Pulmonary artery endothelial cell (primary cell): ENCODE measurements at places on chromosomes 5 and 9.

- no peak for DNase-seq
Measured at GRCh38 chr5:65961633-65962032, 35.3 kb downstream of the ERBIN start.

GRCh38 chr5:19047277-19047676, 940.7 kb downstream of the CDH18 start:
- no peak for DNase-seq

- DNase-seq: no peak
Measured at GRCh38 chr9:135020481-135021392, 66.7 kb upstream of the OLFM1 start.

DNA sequence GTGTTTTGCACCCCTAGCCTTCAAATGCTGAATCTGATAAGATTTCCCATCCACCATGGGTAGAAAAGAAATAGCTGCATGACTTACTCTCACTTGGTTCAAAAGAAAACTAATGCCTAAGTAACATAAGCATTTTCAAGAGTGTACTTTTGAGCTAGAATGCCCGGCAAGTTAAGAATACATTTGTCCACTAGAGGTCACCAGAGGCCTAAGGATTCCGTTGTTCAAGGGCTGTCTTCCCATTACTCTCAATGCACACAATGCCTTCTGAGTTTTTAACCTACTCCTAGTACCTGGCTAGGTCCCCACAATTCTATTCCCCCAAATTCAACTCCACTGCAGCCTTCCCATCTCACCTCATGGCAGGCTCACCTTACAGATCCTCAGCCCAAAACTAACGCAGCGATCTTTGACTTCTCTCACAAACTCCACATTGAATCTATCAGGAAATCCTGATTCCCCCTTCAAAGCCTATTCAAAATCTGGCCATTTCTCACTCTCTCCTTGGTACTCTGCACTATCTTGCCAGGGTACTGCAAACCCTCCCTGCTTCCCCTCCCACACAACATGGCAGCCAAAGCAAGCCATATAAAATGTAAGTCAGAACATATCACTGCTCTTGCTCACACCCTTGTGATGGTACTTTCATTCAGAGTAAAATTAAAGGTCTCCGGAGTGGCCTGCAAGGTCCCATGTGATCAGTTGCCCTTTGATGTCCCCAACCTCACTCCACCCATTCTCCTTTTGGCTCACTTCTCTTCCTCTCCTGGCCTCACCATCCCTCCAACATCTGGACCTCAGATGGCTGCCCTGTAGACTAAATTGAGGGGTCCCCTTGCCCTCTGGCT, 13.4 kb downstream of the OXCT1 start:
- peak; percentile 46 for DNase-seq

GRCh38 chr5:179773686-179774040, 20.1 kb upstream of the LTC4S start:
- no peak for DNase-seq

GRCh38 chr9:121849554-121849953, 198.1 kb downstream of the DAB2IP start:
- no peak for DNase-seq

DNA sequence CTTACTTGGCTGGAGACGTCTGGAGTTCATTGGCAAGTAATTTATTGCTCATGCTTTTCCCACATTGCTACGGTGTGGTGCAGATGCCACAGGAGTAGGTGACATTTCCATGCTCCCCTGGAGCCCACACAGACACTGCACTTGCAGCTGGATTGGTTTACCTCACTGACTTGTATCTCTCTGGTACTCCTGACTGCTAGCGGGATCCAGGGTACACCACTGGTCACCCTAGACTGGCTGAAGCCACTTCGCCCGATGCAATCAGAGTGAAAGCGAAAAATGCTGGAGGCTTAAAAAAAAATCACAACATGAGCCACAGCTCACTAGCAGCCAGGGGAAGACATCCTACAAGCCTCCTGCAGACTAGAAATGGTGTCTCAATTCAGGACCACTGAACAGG, 32.6 kb upstream of the SLIT3 start:
- no peak for DNase-seq

- no peak for DNase-seq
Measured at GRCh38 chr5:6704361-6704851, 8.8 kb upstream of the TENT4A start.

DNA sequence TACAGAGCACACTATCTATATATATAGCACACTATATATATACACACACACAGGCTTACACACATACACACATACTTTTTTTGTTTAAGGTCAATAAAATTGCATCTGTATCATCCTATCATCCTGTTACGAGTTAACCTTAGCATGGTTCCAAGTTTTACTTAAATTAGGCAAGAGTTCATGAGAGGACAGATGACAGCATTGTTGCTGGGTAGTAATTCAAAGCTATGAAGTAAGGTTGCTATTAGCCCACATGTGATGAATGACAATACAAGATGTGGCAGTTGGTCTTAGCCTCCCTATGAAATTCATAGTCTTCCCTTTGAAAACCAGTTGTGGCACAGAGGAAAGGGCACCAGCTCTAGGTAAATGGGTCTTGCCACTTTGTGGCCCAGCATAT, 438.1 kb downstream of the ACTL7B start:
- no peak for DNase-seq

- DNase-seq: no peak
Measured at GRCh38 chr5:131195696-131196095, 25.0 kb downstream of the LYRM7 start.

DNA sequence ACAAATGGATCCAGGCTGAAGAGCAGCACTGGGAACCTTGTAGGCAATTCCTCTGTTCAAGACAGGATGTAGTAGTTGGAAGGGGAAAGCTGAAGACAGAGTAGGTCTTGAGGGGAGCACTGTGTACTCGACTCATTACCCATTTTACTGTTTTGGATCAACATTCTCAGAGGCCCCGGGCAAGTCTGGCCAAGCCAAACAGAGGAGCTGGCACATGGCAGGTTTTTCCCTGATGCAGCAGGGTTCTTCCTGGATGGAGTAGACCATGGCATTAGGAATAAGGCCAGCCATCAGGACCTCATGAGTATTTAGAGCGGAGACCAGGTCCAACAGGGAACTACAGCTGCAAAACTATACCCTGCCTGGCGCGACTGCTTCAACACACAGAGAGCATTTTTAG, 4.4 kb downstream of the SVEP1 start:
- no peak for DNase-seq

GRCh38 chr5:173869316-173869715, 18.8 kb upstream of the CPEB4 start:
- no peak for DNase-seq

- peak; percentile 60 for DNase-seq
Measured at GRCh38 chr5:149581192-149581861, at the start of gene ARHGEF37. ARHGEF37 (plus strand) TSS chr5:149581498; CDS start chr5:149597770, 16,272 bp downstream.

DNA sequence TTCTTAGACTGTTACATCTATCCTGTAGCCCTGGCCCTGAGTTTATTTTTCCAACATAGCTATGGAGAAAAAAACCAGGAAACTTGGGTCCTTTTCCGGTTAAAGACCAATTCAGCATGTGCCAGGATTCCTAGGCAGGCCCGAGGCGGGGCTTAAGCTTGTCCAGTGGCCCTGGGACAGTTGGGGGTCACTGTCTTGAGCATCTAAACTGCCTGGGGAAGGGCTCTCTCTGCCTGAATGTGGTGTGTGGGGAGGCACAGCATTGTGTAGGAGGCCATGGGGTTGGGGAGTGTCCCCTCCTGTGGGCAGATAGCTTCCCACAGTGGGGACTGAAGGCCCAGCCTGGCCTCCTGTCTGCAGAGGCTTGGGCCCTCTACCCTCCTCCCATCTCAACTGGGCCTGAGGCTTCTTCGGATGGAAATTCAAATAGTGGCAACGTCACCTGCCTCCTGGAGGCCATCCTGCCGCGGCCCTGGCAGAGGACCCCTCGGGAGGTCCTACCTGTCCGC, 88.8 kb downstream of the PHF2 start:
- no peak for DNase-seq

- DNase-seq: no peak
Measured at GRCh38 chr5:74648835-74649293, 8.3 kb upstream of the ENC1 start.

DNA sequence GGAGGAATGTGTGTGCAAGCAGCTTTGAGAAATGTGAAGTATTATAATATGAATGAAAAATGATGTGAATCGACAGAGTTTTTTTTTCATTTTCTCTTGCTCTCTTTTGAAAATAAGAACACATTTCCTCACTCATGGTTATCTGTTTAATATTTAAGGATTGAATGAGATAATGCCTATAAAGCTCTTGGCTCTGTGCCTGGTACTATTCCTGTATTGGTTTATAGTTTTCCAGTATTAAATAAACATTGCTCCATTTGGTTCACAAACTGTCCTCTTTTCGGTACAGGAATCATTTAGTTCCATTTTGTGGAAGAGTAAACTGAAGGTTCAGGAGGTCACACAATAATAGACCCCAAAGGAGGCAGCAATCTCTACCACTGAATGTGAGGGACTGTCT, 1185.5 kb upstream of the WWC1 start:
- no peak for DNase-seq

- no peak for DNase-seq
Measured at GRCh38 chr5:7664208-7664607, 186.7 kb downstream of the CFAP90 start.

- no peak for DNase-seq
Measured at GRCh38 chr9:89431930-89432725, 65.8 kb downstream of the SEMA4D start.

- no peak for DNase-seq
Measured at GRCh38 chr5:71932131-71932654, 175.1 kb upstream of the MAP1B start.

- no peak for DNase-seq
Measured at GRCh38 chr9:136322756-136323330, 4.5 kb upstream of the GPSM1 start.

- DNase-seq: no peak
Measured at GRCh38 chr5:134642931-134643530, 5.6 kb upstream of the SEC24A start.

DNA sequence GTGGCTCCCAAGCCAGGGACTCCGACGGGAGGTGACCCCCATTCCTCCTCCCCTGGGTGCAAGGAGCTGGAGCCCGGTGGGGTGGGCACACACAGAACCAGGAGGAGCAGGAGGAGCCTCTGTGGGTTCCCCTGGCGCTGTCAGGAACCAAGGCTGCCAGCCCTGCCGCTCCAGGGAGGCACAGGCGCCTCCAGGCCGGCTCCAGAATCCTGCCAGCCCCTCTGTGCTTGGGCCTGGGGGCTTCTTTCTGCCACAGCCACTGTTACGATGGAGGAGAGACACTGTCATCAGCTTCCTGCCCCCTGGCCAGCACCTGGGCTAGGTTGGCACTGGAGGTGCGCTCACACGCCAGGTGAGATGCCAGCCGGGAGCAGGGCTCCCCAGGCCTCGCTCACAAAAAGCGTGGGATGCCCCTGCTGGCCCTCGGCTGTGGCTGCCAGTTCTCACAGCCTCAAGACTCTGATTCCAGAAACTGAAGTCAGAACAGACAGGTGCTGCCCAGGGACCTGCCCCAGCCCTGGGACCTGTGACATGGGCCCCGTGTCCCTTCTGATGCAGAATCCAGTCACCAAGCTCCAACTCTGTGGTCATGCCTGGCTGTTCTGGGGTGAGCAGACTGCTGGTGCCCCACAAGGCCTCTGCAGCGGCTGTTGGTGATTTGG, 37.4 kb upstream of the UBAC1 start:
- DNase-seq: no peak

- no peak for DNase-seq
Measured at GRCh38 chr9:93668261-93668871, 92.0 kb downstream of the PHF2 start.

DNA sequence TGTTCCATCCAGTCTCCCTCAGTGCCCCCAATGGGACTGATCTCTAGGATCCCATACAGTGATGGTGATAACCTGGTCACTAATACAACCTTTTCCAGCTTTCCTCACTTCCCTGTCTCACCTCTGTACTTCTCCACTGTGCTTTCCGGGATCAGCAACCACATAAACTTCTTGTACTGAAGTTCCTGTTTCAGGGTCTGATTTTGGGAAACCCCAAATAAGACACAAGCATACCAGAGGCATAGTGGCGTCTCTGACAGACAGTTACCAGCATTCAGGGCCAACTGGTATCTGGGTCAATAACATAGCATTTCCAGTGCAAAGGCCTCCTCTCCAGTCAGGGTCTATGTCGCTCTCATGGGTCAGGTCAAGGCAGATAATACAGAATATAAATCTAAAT, 64.3 kb downstream of the GLDC start:
- DNase-seq: no peak
